ENCODE measurements at places on chromosomes 12 and 14. TPM values are rescaled to one million over a fixed set of nuclear protein-coding genes. Genes with fewer than 3 reads are reported as not detected.

DNA sequence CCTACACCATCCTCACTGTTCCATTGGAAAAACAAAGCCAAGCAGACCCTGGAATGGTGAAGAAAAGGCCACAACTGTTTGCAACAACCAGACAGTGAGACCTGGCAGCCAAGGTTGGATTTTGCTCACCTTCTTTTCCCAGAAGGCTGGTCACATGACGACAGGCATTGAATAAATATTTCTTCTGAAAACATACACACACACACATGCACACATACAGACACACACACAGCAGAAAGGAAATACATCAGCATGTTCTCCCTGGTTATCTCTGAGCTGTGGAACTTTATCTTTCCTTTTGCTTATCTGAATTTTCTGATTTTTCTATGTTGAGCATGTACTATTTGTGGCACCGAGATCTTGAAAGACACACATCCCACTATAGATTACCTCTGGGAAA, 38.0 kb upstream of the CCDC60 start:
- peak; percentile 76 for DNase-seq
- H3K4me3 ChIP-seq: no peak overlapping the region
- no peaks in the 10 kb centered on the region for H3K4me1 ChIP-seq
- no peaks in the 10 kb centered on the region for H3K27me3 ChIP-seq

Gene HSPB8
- 17.3 TPM for total RNA-seq

DNA sequence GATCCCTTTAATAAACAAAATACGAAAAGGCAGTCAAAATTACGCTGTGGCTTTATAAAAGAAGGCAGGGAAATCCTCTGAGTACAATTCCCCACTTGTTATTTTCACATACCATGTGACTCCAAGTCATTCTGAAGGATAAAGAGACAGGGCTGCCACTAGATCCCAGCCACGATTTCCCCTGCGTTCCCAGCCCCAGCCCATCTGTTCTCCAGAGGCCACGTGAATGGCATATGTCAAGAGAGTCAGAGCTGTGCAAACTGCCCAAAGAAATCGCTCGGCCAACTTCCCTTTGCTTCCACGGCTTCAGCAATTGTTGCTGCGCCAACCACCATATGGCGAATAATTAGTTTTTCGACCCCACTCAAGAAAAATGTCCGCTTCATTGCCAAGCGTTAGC, 161.3 kb downstream of the C12orf42 start:
- H3K4me1 ChIP-seq: peaks cover 5% of the 10 kb centered on the region
- H3K36me3 ChIP-seq: no peaks in the 10 kb centered on the region
- H3K27me3 ChIP-seq: no peaks in the 10 kb centered on the region

- H3K27ac ChIP-seq: peak overlapping the region; percentile 94
- DNase-seq: peak; percentile 96
- peaks cover 40% of the 10 kb centered on the region for H3K36me3 ChIP-seq
Observed at GRCh38 chr12:124369055-124369826, 74.3 kb downstream of the RFLNA start.

GRCh38 chr12:46843811-46844210, 18.0 kb upstream of the SLC38A4 start:
- H3K36me3 ChIP-seq: no peaks in the 10 kb centered on the region
- H3K4me1 ChIP-seq: no peaks in the 10 kb centered on the region
- no peak overlapping the region for H3K4me3 ChIP-seq
- H3K27me3 ChIP-seq: no peaks in the 10 kb centered on the region
- no peak overlapping the region for H3K27ac ChIP-seq

DNA sequence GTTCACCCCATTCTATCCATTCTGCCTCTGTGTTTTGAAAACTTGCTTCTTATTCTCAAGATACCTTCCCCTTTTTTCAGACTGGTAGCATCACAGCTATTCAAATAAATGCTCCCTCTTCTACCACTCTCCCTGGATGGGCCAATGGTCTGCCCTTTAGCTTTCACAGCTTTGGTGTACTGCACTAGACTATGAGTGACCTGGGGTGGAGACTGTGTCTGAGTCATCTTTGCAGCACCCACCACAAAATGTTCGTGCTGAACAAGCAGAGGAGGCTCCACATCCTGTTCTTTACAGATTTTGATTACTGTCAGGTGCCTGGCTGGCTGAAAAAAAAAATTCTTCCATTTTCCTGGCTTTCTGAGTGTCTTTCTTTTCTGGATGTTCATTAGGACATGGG, 1104.1 kb upstream of the TMEM132C start:
- H3K27ac ChIP-seq: no peak overlapping the region
- H3K27me3 ChIP-seq: no peaks in the 10 kb centered on the region
- H3K36me3 ChIP-seq: no peaks in the 10 kb centered on the region
- no peak overlapping the region for H3K4me3 ChIP-seq
- no peaks in the 10 kb centered on the region for H3K4me1 ChIP-seq

- H3K4me1 ChIP-seq: no peaks in the 10 kb centered on the region
- H3K4me3 ChIP-seq: no peak overlapping the region
- no peaks in the 10 kb centered on the region for H3K27me3 ChIP-seq
- no peak overlapping the region for H3K27ac ChIP-seq
- peaks cover 99% of the 10 kb centered on the region for H3K36me3 ChIP-seq
Observed at GRCh38 chr12:55797068-55797467, 20.5 kb downstream of the SARNP start.

DNA sequence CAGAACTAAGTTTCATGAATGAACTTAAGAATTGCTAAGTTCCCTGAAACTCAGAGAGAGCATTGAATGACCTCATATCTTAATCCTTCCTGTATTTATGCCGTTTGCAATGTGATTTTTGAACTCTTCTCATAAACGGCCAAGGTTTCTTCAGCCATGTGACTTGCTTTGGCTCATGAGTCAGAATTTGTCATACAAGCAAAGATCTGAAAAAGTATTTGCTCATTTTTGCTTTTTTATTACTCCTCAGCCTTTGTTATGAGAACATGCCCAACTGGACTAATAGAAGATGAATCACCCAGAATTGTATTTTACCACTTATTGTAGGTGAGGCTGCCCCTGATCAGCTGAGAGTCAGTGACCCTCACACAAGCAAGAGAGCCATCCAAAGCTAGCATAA, 693.8 kb downstream of the BCL11B start:
- H3K36me3 ChIP-seq: no peaks in the 10 kb centered on the region
- no peaks in the 10 kb centered on the region for H3K4me1 ChIP-seq
- no peak overlapping the region for H3K27ac ChIP-seq
- H3K27me3 ChIP-seq: no peaks in the 10 kb centered on the region
- DNase-seq: no peak
- no peak overlapping the region for H3K4me3 ChIP-seq

Gene INHBE
- total RNA-seq: not detected

- no peaks in the 10 kb centered on the region for H3K27me3 ChIP-seq
- no peak overlapping the region for H3K4me3 ChIP-seq
- DNase-seq: peak; percentile 52
- no peaks in the 10 kb centered on the region for H3K4me1 ChIP-seq
- no peaks in the 10 kb centered on the region for H3K36me3 ChIP-seq
Observed at GRCh38 chr12:84463741-84464495, 448.7 kb downstream of the SLC6A15 start.
